ENCODE measurements at places on chromosomes 5 and 9. TPM values are rescaled to one million over a fixed set of nuclear protein-coding genes. Genes with fewer than 3 reads are reported as not detected.

DNA sequence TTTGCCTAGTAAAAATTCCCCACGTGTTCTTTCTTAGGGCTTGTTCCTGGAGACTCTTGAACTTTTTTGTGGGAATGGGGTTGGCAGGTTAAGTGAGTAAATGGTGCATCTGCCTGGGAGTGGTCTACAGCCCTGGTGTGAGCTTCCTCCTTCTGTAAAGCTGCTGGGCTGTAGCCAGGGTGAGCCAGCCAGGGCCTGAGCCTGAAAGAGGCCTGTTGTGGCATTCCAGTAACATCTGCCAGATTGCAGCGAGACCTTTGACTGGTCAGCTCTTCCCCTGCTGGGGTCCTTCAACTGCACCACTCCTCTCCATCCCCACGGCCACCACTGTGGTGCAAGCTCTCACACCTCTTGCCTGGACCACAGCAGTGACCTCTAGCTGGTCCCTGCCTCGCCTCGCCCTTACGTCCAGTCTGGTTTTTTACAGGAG is 47.5 kb downstream of the SLC22A5 start:
- DNase-seq, result no peak

The SYK gene
- polyA plus RNA-seq, result 5.0 TPM

- DNase-seq, result no peak
Measured at GRCh38 chr5:117103703-117104102, 529.1 kb upstream of the SEMA6A start.

The TYRP1 gene
- polyA plus RNA-seq, result 2.2 TPM

DNA sequence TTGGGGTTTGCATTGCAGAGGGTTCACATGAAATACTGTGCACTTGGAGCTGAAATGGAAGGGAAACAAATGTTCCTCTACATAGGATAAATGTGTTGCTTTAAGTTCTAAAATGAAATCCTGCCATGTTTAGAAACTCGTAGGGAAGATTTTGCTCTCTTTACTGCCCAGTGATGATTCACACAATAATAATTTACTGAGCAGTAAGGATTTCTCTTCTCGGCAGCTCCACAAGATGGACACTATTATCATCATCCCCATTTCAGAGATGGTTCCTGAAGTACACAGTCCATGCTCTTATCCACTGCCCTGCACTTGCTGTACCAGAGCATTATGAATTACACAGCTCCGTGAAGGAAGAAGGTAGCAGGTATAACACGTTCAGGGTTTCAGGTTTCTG is 4.1 kb downstream of the HACD4 start:
- DNase-seq, result no peak

DNA sequence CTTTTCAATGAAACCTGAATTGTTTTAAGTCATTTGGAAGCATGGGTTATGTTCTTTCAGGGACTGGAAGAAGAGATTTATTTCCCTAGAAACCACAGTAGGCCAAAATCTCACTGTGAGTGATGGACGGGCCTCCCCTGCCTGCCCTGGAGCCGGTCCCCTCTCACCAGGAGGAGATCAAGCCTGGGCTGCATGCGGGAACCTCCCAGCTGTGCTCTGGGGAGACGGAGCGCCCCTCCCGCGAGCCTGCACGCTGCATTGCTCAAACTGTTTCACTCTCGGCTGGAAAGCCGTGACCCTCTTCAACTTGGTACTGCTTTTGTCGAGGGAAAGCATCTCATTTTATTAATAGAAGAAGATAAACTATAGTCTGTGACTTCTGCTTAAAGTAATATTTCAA is 85.4 kb downstream of the IRX2 start:
- no peak for DNase-seq

DNA sequence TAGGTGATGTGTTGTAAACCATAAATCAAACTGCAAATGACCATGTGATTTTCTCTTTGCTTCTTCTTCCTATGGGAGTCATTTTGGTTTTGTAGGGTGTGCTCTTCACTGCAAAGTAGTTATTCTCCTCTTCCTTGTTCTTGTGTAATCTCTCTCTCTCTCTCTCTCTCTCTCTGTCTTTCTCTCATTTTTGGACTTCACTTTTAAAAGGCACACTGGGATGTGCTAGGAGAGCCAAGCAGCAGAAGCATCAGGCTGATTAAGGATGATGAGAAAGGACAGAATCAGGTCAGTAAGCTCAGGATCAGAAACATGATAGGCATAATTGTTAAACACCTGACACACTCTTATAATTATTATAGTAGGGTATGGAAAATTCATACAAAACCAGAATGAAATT is 505.3 kb upstream of the ZNF608 start:
- DNase-seq, result no peak
